ENCODE measurements at places on chromosomes 6 and 20. TPM values are rescaled to one million over a fixed set of nuclear protein-coding genes. Genes with fewer than 3 reads are reported as not detected.

The CST4 gene
- not detected for total RNA-seq

The ZNF391 gene
- 1.3 TPM for total RNA-seq

The CCN6 gene
- not detected for total RNA-seq

The DUSP15 gene
- not detected for total RNA-seq

The UFL1 gene
- total RNA-seq = 18.2 TPM

The ERMARD gene
- total RNA-seq = 36.7 TPM

The PSMB9 gene
- total RNA-seq = 402 TPM

The WFDC10B gene
- total RNA-seq = not detected

The JPH2 gene
- not detected for total RNA-seq

The NRSN1 gene
- not detected for total RNA-seq

The RIMS4 gene
- not detected for total RNA-seq

The CLIC5 gene
- total RNA-seq = 7.3 TPM

The SIRPB2 gene
- not detected for total RNA-seq

The FOXQ1 gene
- not detected for total RNA-seq

The SIRPB1 gene
- total RNA-seq = 6.0 TPM

The PGC gene
- total RNA-seq = not detected

The ADGRF5 gene
- not detected for total RNA-seq

The PAK5 gene
- total RNA-seq = not detected

The GPRC6A gene
- not detected for total RNA-seq

The CENPW gene
- 66.5 TPM for total RNA-seq

The SLC23A2 gene
- total RNA-seq = 16.5 TPM

The LGSN gene
- 0.09 TPM for total RNA-seq

The PRR18 gene
- not detected for total RNA-seq

The GHRH gene
- not detected for total RNA-seq

The CCND3 gene
- total RNA-seq = 333 TPM

The TCP11 gene
- total RNA-seq = not detected

The TUBB2B gene
- total RNA-seq = not detected

The PROKR2 gene
- total RNA-seq = not detected
